Bone marrow (tissue), 2 donors: ENCODE measurements at places on chromosomes 1 and 21.
A peak's percentile ranks its signal among the peaks of the same experiment; 100 is the strongest.

GRCh38 chr1:208520438-208521099, 276.4 kb upstream of the PLXNA2 start:
- no peak for DNase-seq

DNA sequence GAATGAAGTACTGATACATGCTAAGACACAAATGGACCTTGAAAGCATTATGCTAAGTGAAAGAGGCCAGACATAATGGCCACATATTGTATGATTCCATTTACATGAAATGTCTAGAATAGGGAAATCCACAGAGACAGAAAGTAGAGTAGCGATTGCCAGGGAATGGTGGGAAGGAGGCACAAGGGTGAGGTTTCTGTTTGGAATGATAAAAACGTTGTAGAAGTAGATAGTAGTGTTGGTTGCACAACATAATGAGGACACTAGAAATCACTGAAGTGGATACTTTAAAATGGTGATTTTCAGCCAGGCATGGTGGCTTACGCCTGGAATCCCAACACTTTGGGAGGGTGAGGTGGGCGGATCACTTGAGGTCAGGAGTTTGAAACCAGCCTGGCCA, 97.6 kb upstream of the VANGL1 start:
- no peak for DNase-seq

- DNase-seq: no peak
Observed at GRCh38 chr1:158813164-158813563, 18.0 kb upstream of the MNDA start.

- DNase-seq: no peak
Observed at GRCh38 chr1:6401673-6402072, 8.1 kb upstream of the ACOT7 start.

- no peak for DNase-seq
Observed at GRCh38 chr1:162145966-162146696, 76.6 kb downstream of the NOS1AP start.

DNA sequence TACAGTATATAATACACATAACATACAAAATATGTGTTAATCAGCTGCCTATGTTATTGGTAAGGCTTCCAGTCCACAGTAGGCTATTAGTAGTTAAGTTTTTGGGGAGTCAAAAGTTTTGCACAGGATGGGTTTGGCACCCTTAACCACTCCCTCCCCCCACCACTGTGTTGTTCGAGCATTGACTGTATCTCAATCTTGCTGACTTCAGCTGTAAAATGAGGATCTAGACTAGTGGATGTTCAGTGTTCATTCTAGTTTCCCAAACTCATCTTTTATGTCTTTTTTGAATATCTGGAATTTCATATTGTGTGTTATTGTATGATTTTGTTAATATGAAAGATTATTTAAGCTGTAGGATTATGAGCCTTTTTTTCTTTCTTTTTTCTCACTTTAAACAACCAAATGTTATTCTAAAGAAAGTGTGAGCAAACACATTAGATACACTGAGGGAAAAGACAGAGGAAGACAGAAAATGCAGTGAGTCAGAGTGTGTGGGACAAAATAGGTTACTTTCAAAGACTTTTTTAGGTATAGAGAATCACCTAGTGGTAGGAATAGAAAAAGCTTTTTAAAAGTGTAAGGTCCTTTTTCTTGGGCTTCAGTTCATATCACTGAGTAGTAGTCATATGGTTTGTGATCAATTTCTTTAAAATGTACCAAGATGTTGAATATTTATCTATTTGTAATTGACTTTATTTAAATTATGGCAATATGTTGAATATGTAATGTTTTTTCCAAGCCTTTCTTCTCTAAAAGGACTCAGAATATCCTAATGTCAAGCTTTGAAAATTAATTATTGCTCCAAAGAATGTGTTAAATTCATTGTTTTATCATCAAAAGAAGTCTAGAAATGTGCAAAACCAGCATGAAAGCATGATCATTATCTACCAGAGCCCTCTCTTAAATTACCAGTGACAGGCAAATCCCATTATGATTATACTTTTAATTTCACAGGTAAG, 17.9 kb upstream of the CENPF start:
- peak; percentile 70 for DNase-seq

DNA sequence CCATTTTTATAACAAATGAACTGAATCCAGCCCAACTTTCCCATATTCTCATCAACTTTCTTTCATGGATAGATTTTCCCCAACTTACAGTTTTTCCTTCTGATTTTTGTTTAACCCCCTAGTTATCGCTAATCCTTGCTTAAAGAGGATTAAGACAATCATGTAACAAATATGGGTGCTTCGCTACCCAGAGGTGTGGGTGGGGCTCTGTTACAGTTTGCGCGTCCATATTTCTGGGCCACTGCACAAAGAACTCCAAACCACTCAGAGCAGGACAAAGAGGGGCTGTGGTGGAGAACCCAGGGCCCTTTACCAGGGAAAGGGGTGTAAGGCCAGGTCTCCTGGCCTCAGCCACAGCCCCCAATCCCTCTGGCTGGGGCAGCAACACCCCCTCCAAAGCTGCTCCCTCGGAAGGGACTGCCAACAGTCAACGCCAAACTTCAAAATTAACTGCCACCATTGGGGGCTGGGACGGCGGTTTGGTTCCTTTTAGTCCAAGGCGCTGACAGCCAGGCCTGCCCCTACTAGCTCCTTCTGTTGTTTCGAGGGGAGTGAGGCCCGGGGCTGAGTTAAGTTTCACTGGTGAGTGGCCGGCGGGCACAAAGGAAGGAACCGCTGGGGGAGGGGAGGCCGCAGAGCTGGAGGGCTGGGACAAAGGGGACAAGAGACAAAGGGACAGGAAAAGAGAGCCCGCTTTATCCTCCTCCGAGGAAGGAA, 27.9 kb downstream of the SSBP3 start:
- DNase-seq: no peak

DNA sequence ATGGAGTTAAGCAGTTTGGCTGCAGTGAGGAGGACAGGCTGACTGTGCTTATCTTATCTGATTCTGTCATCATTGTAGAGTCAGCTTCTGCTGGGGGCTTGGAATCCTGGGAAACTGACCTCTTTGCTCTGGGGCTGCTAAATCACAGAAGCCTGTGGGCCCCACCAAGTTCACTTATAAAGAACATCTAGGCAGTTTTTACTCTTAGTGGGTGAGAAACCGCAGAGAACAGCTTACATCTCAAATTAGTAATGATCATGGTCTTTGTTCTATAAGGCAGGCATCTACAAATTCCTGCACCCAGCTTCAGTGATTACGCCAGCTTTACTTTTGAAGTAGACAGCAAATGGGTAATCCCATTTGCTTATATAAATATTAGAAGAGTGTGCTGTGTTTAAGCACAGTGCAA, 75.7 kb downstream of the ZC3H11B start:
- DNase-seq: no peak

GRCh38 chr1:1355416-1355815, 2.9 kb downstream of the MXRA8 start:
- DNase-seq: no peak

GRCh38 chr1:175708787-175709186, 34.6 kb downstream of the TNR start:
- DNase-seq: no peak

DNA sequence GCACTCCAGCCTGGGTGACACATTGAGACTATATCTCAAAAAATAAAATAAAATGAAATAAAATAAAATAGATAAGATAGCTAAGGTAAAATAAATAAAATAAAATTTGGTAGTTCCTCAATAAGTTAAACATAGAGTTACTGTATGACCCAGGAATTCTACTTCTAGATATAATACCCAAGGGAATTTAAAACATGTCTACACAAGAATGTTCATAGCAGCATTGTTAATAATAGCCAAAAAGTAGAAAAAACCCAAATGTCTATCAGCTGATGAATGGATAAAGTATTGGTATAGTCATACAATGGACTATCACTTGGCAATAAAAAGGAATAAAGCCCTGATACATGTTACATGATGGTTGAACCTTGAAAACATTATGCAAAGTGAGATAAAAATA, 47.8 kb downstream of the CEP350 start:
- DNase-seq: no peak

DNA sequence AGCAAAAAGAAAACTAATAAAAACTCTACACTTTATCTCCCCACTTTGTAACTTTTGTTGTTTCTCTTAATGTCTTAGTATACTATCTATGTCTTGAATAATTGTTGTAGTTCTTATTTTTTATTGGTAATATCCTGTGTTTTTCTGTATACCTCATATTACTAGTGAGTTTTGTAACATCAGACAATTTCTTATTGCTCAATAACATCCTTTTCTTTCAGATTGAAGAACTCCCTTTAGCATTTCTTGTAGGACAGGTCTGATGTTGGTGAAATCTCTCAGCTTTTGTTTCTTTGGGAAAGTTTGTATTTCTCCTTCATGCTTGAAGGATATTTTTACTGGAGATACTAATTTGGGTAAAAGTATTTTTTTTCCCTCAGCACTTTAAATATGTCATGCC, 79.8 kb upstream of the LRRC8B start:
- no peak for DNase-seq

DNA sequence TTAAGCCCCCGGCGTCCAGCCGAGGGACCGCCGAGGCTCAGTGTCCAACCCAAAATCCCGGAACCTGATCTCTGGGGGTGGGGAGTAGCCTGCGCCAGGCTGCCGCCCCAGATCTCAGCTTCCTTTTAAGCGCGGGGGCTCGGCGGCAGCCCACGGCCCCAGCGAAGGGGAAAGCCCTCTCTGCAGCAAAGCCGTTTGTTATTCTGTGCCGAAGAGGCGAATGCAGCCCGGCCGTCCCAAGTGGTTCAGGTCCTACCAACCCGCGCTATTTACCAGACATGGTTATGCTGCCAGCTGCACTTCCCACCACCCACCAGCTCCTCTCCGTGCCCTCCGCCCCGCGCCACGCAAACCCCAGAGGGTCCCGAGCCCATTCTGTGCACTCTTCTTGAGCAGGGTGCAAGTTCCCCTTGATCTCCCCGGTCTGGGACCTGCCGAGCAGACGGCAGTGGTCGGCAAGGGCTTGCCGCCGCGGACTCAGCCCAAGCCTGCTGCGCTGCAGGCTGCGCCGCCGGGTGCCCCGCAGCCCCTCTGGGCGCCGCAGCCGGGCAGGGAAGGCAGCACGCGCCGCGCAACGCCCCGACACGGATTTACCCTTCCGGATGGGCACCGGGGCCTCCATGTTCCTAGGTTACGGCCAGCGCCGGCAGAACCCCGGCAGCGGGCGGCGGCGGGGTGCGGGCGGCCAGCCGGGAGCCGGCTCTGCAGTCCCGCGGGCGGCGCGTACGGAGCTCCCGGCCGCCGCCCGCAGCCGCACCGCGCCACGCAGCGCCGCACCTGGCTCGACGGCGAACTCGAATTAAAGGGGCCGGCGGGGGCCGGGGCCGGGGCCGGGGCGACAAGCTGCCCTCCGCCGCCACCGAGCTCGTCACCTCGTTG, 738 bp upstream of the KCNA2 start:
- no peak for DNase-seq

- no peak for DNase-seq
Observed at GRCh38 chr1:33267468-33268205, 11.3 kb downstream of the ZNF362 start.

- no peak for DNase-seq
Observed at GRCh38 chr1:97245682-97246081, 524.1 kb downstream of the PTBP2 start.

- DNase-seq: no peak
Observed at GRCh38 chr1:41742219-41742618, 176.5 kb downstream of the HIVEP3 start.

DNA sequence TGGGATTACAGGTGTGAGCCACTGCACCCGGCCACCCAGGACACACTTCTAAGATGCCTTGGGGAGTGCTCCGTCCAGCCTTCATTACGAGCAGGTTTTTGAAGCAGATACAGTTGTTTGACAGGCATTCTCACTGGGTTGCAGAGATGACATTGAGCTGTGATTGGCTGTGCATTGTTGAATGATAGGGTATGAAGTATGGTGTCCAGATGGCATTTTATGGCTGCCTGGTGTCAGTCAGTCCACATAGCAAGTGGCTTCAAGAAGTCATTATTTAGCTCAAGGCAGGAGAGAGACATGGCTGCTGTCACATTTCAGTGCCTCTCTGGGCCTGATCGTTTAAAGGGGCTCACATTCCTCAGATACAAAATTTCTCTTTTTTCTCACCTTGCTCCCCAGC, 14.8 kb upstream of the PADI2 start:
- DNase-seq: no peak

DNA sequence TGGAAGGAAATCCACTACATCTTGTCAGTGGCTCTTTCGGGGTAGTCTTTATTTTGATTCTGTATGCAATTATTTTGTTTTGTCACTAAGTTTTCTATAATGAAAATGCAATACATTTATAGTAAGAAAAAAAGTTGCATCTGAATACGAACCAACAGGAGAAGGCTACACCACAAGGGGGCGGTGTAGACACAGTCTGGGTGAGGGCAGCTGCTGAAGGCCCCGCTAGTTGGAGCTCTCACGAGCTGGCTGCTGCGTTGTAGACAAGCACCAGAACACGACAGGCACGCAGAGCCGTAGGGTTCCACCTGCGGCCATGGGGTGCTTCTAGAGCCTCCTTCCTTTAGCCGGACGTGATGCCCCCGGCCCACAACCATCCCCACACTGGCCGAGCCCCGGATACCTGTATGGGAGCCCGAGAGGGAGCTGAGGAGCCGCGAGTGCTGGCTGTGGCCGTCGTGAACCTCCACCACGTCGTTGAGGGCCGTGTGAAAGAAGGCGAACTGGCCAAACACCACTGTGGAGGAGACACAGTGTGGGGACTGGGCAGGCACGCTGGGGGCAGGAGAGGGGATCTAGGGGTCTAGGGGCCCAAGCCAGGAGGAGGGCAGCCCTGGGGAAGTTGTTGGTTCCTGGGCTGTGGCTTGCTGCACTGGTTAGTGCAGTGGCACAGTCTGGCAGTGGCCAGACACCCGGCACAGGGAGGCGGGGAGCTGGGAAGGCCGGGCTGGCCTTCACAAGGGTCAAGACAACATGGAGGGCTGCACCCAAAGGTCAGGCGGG, 160.8 kb downstream of the ZSCAN20 start:
- DNase-seq: peak; percentile 70

DNA sequence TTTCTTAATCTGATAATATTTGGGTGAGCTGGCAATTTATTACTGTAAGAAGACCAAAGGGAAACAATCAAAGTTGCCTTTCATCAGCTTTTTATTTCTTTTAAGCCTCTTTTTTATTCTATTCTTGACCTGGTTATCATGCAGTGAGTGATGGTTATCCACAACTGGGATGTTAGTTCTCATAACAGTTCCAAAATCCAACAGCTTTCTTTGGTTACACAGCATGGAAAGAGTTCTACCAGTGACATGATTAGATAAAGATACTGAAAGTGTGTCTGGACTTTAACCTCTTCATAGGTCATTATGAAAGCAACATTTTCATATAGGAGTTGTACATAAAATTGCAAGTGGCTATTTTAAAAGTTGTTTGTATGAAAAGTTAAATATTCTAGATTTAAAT, 163.0 kb downstream of the SYT2 start:
- no peak for DNase-seq
